ENCODE measurements at places on chromosomes 3 and 15. TPM values are rescaled to one million over a fixed set of nuclear protein-coding genes. Genes with fewer than 3 reads are reported as not detected.

The CSPG4 gene
- not detected for total RNA-seq

The P3H2 gene
- not detected for total RNA-seq

The EEF1AKMT4 gene
- 15.2 TPM for total RNA-seq

The FEZF2 gene
- not detected for total RNA-seq

The HTR3E gene
- not detected for total RNA-seq

The SUSD5 gene
- total RNA-seq, result not detected

The STAC gene
- not detected for total RNA-seq

- H3K27me3 ChIP-seq, result peaks cover 52% of the 10 kb centered on the region
- no peak overlapping the region for H3K4me3 ChIP-seq
- no peak for DNase-seq
- peaks cover 39% of the 10 kb centered on the region for H3K4me1 ChIP-seq
Observed at GRCh38 chr3:13546667-13547171, 2.2 kb upstream of the FBLN2 start.

DNA sequence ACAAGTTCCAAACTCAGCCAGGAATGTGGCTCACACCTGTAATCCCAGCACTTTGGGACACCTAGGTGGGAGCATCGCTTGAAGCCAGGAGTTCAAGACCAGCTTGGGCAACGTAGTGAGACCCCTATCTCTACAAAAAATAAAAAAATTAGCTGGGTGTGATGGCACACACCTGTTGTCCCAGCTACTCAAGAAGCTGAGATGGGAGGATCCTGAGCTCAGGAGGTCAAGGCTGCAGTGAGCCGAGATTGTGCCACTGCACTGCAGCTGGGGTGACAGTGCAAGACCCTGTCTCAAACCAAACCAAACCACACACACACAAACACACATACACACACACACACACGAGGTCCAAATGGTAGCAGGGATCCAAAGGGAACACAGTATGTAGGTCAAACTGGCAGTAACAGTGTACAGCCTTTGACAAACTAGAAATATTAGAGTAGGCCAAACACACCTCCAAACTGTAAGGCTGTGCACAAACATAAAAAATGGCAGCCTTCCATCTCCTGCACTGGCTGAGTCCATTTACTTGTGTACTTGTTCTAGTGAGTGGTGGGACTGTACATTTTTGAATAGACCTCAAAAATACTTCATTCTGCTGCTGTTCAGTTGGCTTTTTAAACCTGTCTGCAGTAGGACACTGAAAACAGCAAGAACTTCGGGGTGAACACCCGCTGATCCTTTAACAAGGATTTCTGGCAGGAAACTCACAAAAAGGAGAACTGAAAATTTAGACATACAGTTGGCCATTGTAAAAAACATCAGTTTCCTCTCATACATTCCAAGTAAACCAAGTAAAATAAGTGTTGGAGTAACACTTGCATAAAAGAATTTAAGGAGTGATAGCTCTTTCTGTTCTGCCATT is 33.6 kb downstream of the INTS14 start:
- no peak overlapping the region for H3K27ac ChIP-seq
- no peaks in the 10 kb centered on the region for H3K27me3 ChIP-seq
- no peak overlapping the region for H3K4me3 ChIP-seq
- no peak for DNase-seq
- peaks cover 48% of the 10 kb centered on the region for H3K36me3 ChIP-seq

DNA sequence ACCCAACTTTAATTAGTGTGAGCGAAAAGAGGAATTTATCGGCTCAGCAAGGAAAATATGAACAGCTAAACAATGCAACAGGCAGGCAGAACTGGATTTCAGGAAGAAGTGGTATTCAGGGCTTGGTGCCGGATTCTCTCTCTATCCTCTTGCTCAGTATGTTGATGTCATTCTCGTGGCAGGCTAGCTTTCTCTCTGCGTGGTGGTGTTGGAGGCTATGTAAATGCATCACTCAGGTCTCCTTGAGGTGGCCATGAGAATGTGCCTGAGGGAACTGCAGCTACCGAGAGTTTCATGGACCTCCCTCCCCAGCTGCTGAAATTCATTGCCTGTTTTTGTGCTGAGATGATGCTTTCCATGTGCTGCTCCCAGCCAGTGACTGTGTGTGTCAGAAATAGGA is 18.3 kb upstream of the SYN2 start:
- H3K4me1 ChIP-seq, result no peaks in the 10 kb centered on the region
- no peaks in the 10 kb centered on the region for H3K36me3 ChIP-seq
- no peak overlapping the region for H3K27ac ChIP-seq
- peaks cover 10% of the 10 kb centered on the region for H3K27me3 ChIP-seq
- DNase-seq, result no peak

- no peaks in the 10 kb centered on the region for H3K36me3 ChIP-seq
- no peaks in the 10 kb centered on the region for H3K27me3 ChIP-seq
Observed at GRCh38 chr3:157075693-157076420, 84.1 kb downstream of the CCNL1 start.

DNA sequence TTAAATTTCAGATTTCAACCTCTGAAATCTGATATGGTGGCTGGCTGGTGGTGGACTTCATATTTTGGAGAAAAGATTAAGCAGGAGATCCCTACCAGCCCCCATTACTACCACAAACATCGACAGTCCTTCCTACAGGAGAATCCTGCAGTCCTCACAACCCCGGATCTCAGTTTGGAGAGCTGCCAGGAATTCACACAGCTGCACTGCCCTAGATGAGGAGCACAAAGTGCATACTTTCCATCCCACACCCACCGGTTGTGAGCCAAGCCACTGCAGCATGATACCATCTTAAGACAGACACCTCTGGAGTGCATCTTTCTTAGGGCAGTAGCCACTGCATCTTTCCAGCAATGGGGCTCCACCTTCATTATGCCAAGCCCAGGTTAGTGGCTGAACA is 185.5 kb upstream of the GPR149 start:
- H3K4me1 ChIP-seq, result no peaks in the 10 kb centered on the region
- DNase-seq, result no peak
- no peak overlapping the region for H3K4me3 ChIP-seq
- no peaks in the 10 kb centered on the region for H3K27me3 ChIP-seq
- H3K27ac ChIP-seq, result no peak overlapping the region

DNA sequence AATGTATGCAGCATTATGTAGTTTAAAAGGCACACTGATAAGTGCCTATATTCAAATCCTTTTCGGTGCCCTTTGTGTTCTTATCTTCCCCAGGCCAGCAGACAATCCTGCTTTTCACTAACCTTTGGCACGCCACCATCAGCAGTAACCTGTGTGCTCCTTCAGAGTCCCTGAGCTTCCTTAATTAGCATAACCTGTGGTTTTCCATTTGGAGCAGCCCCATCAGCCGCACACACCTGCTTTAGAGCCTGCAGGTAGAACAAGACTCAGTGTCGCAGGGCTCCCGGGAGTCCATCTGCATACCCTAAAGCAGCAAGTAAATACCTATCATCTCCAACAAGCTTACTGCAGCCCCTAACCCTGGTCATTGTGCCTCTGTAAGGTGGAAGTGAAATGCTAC is 755.1 kb downstream of the ROBO2 start:
- no peak for DNase-seq
- no peaks in the 10 kb centered on the region for H3K27me3 ChIP-seq
- no peaks in the 10 kb centered on the region for H3K4me1 ChIP-seq
- H3K36me3 ChIP-seq, result no peaks in the 10 kb centered on the region

- H3K27me3 ChIP-seq, result no peaks in the 10 kb centered on the region
- H3K36me3 ChIP-seq, result no peaks in the 10 kb centered on the region
- no peaks in the 10 kb centered on the region for H3K4me1 ChIP-seq
- no peak overlapping the region for H3K27ac ChIP-seq
- DNase-seq, result no peak
Observed at GRCh38 chr3:81395739-81396513, 365.5 kb downstream of the GBE1 start.

GRCh38 chr3:45904931-45905330 is 18.6 kb downstream of the CCR9 start:
- peaks cover 24% of the 10 kb centered on the region for H3K4me1 ChIP-seq
- no peak overlapping the region for H3K4me3 ChIP-seq
- DNase-seq, result no peak
- peaks cover 22% of the 10 kb centered on the region for H3K27me3 ChIP-seq

- no peaks in the 10 kb centered on the region for H3K36me3 ChIP-seq
- H3K27ac ChIP-seq, result no peak overlapping the region
- no peaks in the 10 kb centered on the region for H3K4me1 ChIP-seq
Observed at GRCh38 chr3:64985072-64985471, 297.3 kb upstream of the ADAMTS9 start.

DNA sequence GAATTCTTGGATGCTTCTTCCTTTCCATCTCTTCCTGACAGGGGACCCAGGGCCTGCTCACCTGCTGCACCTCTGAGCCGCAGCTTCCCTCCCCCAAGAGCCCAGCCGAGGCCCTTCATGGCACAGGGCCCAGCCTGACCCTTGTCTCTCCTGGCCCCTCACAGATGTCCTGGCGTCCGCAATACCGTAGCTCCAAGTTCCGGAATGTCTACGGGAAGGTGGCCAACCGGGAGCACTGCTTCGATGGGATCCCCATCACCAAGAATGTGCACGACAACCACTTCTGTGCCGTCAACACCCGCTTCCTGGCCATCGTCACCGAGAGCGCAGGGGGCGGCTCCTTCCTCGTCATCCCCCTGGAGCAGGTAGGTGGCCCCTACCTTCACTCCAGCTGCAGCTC is 66.2 kb downstream of the CORO2B start:
- no peak overlapping the region for H3K27ac ChIP-seq
- no peaks in the 10 kb centered on the region for H3K36me3 ChIP-seq
- H3K4me1 ChIP-seq, result no peaks in the 10 kb centered on the region
- no peaks in the 10 kb centered on the region for H3K27me3 ChIP-seq

- H3K4me3 ChIP-seq, result no peak overlapping the region
- peaks cover 21% of the 10 kb centered on the region for H3K27me3 ChIP-seq
- no peak overlapping the region for H3K27ac ChIP-seq
- peaks cover 3% of the 10 kb centered on the region for H3K36me3 ChIP-seq
- peaks cover 8% of the 10 kb centered on the region for H3K4me1 ChIP-seq
Observed at GRCh38 chr3:38343797-38344594, 2.6 kb upstream of the XYLB start.

GRCh38 chr15:33539825-33540573 is 229.2 kb downstream of the RYR3 start:
- no peak overlapping the region for H3K27ac ChIP-seq
- no peak overlapping the region for H3K4me3 ChIP-seq
- H3K36me3 ChIP-seq, result no peaks in the 10 kb centered on the region
- no peaks in the 10 kb centered on the region for H3K4me1 ChIP-seq

- H3K36me3 ChIP-seq, result no peaks in the 10 kb centered on the region
- H3K27ac ChIP-seq, result no peak overlapping the region
- H3K4me1 ChIP-seq, result peaks cover 17% of the 10 kb centered on the region
- DNase-seq, result no peak
Observed at GRCh38 chr15:89785774-89786140, 9.6 kb downstream of the MESP2 start.

DNA sequence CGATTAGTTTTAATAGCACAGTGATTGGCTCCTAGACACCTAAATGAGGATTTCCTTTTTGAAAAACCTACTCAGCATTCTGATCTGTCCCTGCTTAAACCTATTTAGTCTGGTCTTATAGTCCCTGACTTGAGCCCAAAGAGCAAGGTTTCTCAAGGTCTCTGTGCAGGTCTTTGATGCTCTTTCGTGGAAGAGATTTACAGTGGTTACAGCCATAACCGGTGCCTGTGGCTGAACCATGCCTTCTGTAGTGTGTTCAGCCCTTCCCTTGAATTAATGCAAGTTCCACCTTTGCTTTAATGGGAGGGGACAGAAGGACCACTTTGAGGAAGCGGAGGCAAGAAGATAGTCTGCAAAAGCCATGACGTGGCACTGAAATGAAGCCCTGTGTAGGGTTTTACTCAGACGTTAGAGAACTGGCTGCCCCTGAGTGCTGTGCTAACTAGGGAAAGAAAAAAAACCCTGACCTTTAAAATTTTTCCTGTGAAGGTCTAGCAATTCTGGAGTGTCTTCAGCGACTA is 43.0 kb downstream of the ZBTB38 start:
- peak overlapping the region; percentile 98 for H3K27ac ChIP-seq
- H3K36me3 ChIP-seq, result peaks cover 40% of the 10 kb centered on the region
- H3K4me1 ChIP-seq, result peaks cover 64% of the 10 kb centered on the region
- H3K27me3 ChIP-seq, result no peaks in the 10 kb centered on the region
- peak; percentile 30 for DNase-seq

DNA sequence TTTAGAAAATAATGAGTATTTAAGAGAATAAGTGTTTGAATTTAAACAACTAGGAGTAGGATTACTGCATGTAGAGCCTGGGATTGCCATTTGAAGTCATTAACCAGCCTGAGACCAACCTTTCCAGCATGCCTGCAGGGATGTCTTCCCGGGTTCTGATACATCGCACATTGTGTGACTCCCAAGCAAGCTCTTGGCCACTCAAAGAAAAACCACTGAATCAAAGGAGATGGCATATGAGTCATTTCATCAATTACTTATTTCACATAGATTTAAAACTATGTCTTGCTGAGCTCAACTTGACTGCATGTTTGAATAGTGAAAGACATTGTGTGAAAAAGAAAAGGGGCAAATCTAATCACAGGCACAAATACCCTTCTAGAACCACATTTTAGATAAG is 15.0 kb upstream of the THBS1 start:
- H3K27ac ChIP-seq, result no peak overlapping the region
- no peaks in the 10 kb centered on the region for H3K36me3 ChIP-seq
- H3K27me3 ChIP-seq, result peaks cover 15% of the 10 kb centered on the region

DNA sequence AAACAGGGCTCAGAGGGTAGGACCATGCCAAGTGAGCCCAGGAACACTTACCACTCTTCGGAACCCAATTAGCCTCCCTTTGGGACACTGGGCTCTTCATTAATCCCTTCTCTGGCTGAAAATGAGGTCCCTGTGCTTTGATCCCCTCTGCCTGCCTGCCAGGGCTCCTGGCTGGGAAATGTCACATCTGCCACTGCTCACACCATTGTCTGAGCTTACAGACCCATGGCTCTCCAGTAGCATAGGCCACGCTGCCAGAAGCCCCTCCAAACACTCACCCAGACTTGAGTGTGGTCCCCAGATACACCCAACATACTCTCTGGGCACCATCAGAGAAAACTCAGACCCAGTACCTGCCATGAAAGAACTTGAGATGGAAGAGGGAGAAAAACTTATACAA is 287.3 kb downstream of the XXYLT1 start:
- DNase-seq, result no peak
- no peaks in the 10 kb centered on the region for H3K36me3 ChIP-seq
- H3K4me3 ChIP-seq, result no peak overlapping the region
- no peak overlapping the region for H3K27ac ChIP-seq
- no peaks in the 10 kb centered on the region for H3K4me1 ChIP-seq

DNA sequence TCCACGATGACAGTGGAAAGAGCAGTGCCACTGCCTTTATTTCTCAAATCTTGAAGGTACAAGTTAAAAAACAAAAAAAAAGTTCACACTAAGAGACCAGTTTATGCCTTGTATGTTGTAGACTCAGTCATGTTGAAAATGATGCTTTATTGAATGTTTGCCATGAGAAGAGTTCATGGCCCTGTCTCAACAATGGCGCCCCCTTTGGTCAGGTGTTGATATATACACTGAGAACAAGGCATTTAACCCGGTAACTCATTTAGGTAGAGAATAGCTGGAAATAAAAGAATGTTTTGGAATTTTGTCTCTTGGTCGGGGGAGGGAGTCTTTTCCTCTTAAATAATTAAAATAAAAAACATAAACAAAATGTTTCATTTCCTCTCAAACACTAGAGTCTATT is 145.6 kb upstream of the SLC2A2 start:
- H3K27ac ChIP-seq, result no peak overlapping the region
- H3K36me3 ChIP-seq, result peaks cover 37% of the 10 kb centered on the region
- H3K4me1 ChIP-seq, result peaks cover 1% of the 10 kb centered on the region
- DNase-seq, result no peak
- no peak overlapping the region for H3K4me3 ChIP-seq

- H3K27me3 ChIP-seq, result no peaks in the 10 kb centered on the region
- H3K4me1 ChIP-seq, result peaks cover 5% of the 10 kb centered on the region
- no peaks in the 10 kb centered on the region for H3K36me3 ChIP-seq
- no peak overlapping the region for H3K4me3 ChIP-seq
- no peak overlapping the region for H3K27ac ChIP-seq
Observed at GRCh38 chr3:126886217-126886616, 96.7 kb upstream of the PLXNA1 start.
